ENCODE measurements at places on chromosomes 13 and 19.

DNA sequence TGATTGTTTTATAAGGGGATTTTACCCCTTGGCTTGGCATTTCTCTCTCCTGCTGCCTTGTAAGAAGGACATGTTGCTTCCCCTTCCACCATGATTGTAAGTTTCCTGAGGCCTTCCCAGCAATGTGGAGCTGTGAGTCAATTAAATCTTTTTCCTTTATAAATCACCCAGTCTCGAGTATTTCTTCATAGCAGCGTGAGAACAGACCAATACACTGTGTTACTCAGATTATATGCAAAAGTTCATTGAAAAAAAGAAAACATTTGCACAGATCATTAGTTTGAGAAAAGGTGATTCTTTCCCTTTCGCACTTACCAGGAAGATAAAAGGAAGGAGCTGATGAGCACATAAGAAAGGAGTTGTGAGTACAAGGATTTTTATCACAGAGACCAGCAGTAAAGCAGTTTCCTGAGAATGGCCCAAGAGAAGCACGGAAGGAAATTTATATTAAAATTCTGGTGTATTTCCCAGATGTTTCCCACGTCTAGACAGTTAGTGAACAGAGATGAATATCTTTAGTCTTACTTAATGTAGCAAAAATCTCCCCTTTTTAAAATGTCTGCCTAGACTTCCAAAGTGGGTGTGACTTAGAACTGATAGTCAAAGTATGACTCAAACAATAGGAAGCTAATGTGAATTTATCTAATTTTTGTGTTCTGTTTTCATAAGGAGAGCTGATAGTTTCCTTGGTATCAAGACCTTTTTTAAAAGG lies 431.8 kb upstream of the SGCG start:
- DNase-seq: no peak

GRCh38 chr19:30169196-30169900 lies 202.8 kb upstream of the ZNF536 start:
- DNase-seq: no peak

DNA sequence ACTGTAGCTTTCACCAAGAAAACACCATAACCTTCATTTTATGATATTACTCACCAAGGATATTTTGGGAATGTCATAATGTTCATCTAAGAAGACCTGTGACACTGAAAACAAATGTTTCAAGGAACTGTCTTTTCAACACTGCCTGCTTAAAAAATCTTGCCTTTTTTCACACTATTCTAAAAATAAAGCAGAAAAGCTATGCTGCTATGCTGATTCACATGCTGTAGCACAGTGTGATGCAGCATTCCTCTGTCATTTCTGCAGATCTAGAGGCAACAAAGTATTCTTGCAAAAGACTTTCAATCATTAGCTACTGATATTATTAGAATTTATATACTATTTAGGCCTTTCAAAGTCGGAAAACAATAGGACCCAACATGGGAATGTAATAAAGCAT lies 525.7 kb downstream of the UQCRFS1 start:
- no peak for DNase-seq

DNA sequence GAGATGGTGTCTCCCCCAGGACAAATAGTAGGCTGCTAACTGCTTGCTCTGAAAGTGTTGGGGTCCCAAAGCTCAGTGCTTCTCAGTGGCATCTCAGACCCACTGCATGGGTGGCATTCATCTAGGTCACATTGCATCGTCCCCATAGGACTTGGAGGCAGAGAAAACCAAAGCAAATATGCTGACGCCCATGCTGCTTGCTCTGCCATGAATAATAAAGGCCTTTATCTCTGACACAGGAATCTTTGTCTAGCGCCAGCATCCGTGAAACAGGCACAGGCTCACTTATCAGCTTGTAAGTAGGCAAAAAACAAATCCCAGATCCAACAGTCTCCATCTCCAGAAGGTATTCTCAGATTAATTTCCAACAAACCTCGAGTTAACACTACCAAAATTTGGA lies 18.9 kb upstream of the IPO5 start:
- DNase-seq: no peak

DNA sequence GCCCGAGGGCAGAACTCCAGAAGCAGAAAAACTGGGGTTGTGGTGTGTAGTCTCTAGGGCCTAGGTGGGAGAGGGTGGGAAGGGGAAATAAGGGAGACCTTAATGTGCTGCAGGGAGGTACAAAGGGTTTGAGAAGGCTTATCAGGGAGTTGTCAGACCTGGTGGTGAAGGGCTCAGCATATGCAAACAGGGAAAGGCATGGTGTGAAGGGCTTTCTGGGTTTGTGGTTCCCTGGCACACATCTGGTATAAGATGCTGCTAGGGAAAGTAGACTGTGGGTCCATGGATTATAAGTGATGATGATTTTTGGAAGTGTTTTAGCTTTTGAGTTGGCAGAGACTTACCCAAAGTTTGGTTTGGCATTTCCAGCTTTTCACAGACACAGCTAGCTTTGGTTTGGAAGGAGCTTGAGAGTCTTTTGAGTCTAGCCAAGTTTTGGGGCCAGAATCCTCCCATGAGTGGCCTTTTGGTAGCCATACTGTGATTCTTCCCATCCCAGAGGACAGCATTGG lies 2.2 kb downstream of the TRIM28 start:
- DNase-seq: no peak

- DNase-seq: no peak
Measured at GRCh38 chr13:67713571-67713970, 483.4 kb upstream of the PCDH9 start.

DNA sequence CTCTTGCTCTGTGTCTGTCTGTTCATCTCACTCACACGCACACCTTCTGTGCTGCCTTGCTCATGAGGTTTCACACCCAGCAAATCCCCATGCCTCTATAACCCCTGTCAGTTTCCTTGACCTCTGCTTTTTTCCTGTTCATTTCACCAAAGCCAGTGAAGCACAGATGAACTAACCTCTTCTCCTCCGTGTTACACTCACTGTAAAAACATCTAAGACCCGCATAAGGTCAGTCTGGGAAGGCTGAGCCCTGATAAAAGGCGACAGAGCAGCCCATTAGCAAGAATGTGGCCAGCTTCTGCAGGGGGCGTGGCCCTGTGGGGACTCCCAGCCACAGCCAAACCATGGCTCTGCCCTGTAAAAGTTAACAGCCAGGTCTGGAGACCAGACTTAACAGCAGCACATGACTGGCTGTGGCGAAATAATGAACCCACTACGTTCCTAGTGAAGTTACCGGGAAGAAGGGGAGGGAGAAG lies 42.8 kb upstream of the NPAS1 start:
- DNase-seq: peak; percentile 55

DNA sequence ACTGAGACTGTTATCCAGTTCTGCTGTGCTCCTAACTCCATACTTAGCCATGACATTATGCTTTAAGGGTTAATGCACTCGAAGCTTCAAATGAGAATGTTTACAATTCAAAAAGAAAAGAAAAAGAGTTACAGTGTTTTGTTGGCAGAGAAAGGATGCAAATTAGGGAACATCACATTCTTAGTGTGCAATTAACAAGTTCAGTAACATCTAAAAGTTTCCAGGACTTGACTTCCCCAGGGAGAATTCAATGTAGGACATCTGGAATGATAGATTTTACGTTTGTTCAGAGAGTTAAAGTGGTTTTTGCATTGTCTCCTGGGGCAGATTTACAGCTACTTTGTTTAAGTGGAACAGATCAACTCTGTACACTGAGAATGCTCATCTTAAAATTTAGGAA lies 525.2 kb downstream of the LIG4 start:
- no peak for DNase-seq

GRCh38 chr19:55663846-55664536 lies 9.2 kb downstream of the U2AF2 start:
- no peak for DNase-seq

GRCh38 chr19:51076631-51077213 lies 6.0 kb downstream of the KLK14 start:
- no peak for DNase-seq

- DNase-seq: no peak
Measured at GRCh38 chr13:22320991-22321390, 650.1 kb downstream of the FGF9 start.

GRCh38 chr19:7921302-7921966 lies 1.3 kb downstream of the SNAPC2 start:
- DNase-seq: no peak

- DNase-seq: no peak
Measured at GRCh38 chr19:31126236-31126635, 223.0 kb downstream of the TSHZ3 start.

DNA sequence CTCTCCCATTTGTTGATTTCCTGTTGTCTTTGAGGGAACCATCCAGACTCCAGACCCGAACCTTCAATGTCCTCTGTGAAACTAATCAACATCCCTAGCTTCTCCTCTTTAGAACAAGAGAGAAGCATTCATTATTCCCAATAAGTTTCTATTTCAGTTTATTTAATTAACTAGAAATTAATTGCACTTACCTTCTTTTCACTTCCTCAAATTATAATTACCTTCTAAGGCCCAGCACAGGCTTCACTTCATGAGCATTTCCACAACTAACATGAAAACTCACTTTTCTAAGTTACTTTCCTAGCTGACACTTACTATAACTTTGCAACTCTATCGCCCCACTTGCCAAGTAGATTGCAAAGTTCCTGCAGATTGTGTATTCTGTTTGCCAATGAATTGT lies 71.6 kb upstream of the HTR2A start:
- no peak for DNase-seq

- no peak for DNase-seq
Measured at GRCh38 chr19:991174-991931, 7.2 kb downstream of the WDR18 start.

- no peak for DNase-seq
Measured at GRCh38 chr13:38518328-38518727, 168.5 kb upstream of the FREM2 start.

DNA sequence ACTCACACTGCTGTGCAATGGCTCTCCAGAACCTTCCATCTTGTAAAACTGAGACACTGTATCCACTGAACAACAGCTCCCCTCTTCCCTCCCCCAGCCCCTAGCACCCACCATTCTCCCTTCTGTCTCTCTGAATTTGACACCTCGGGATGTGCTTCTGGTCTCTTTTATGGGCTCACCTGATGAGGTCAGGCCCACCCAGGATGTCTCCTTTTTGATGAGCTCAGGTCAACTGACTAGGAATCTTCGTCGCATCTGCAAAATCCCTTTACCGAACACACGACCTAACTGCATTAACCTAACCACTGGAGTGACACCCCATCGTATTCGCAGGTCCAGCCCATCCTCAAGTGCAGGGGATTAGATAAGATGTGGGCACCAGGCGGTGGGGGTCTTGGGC lies 73.9 kb downstream of the GNG7 start:
- no peak for DNase-seq

- no peak for DNase-seq
Measured at GRCh38 chr19:43433358-43433673, 18.6 kb downstream of the TEX101 start.

DNA sequence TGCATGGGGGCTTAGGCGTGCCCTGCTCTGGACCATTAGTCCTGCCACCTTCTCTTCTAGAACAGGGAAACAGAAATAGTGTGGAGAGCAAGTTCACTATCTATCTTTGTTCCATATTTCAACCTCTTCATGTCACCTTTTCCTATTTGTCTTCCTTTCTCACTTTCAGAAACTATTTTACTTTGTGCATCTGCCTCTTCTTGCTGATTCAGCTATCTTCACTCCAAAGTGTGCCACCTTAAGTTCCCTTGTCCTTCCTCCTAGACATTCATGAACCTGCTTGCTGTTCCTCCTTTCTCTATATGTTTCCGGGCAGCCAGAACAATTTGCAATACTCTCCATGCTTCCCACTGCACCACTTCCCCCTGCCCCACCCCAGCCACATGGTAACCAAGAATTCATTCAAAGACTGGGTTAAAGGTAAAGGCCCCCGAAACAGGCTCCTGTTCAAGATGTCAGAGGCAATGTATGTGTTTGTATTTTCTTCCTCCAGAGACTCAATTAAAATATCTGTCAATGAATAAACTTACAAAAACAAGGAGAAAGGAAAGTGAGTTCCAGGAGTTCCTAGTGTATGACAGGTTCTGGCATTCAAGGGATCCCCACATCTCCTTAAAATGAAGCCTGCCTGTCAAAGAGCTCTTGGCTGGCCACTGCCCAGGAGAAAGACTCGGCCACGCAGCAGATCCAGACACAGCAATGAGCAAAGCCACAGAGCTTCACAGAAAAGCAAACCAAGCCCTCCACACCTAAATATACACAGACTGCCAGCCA lies 268.1 kb downstream of the DNAJC15 start:
- no peak for DNase-seq

DNA sequence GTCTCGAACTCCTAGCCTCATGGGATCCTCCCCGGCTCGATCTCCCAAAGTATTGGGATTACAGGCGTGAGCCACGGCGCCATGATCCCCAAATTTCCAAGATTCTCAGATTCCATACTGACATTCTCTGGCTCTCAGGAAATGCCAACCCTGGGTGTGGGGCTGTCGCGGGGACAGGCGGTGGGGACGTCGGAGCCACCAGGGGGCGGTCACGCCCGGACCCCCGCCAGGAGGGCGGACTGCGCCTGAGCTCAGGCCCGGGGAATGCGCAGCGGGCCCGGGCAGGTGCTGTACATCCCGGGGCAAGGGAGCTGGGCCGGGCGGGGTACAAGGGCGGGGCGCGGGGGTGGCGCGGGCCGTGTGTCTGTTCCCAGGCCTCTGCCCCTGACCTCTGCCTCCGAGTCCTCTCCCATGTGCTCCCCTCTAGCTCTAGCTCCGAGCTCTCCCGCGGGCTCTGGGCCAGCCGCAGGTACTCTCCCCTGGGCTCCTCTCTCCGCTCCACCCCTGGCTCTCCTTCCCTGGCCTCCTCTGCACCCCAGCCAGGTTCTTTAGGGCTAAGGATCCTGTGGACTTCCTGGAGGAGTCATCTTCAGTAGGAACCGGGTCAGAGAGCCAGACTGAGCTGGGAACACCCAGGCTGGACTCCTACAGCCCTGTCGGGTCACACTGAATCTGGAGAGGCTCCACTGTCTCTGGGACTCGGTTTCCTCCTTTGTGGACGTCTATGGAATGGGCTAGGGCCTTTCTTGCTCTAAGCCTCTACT lies 2.4 kb downstream of the PPP1R13L start:
- DNase-seq: peak; percentile 39

DNA sequence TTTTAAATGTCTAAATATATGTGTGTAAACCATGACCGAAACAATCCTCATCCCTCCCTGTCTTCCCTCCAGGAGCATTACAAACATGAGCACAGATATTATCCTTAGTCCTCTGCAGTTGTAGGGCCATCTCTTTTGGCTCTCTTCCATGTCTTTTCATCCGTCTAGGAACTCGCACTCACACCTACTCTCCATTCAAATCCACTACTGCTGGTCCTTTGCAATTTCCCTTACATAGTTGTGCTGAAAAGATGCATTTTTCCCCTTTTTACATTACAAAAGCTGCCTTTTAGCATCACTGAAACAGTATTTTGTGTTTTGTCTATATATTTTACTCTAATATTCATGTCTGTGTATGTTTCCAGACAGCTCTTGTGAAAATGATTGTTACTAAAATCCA lies 237.8 kb downstream of the DACH1 start:
- no peak for DNase-seq

GRCh38 chr19:32336259-32337083 lies 8.9 kb upstream of the ZNF507 start:
- no peak for DNase-seq

DNA sequence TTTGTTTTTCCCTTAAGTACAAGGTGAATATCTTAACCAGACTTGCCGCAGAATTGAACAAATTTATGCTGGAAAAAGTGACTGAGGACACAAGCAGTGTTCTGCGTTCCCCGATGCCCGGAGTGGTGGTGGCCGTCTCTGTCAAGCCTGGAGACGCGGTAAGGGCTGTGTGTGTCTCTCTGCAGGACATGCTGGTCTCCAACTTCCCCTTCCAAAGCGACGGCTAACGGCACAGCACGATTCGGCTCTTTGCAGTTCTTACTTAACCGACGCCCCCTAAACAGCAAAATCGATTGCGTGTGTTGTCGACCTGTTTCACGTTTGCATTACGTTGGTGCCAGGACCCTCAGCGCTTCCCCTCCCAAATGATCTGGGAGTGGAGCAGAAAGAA lies 73.2 kb downstream of the GGACT start:
- DNase-seq: no peak

GRCh38 chr13:51229101-51229719 lies 7.0 kb downstream of the FAM124A start:
- no peak for DNase-seq
